ENCODE measurements at places on chromosomes 6 and 20.
A peak's percentile ranks its signal among the peaks of the same experiment; 100 is the strongest.

DNA sequence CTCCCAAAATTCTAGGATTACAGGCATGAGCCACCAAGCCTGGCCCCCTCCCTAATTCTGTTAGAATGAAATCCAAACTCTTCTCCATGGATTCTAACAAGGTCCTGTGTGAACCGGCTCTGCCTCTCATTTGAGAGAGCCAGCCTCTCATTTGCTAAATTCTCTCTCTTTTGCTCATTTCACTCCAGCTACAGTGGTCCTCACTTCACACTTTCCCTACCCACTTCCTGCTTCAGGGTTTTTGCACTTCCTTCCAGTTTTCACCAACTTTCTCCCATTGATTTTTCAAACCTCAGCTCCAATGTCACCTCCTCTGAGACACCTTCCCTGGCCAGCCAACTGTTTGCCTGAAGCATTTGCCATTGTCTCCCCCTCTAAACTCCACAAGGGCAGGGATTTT is 5.1 kb downstream of the COX4I2 start:
- no peak for DNase-seq

GRCh38 chr6:99424761-99425646 is at the start of gene PNISR:
Gene PNISR, minus strand, starts transcription at chr6:99425308. Its CDS starts 10,649 bp downstream, at chr6:99414659.
- peak; percentile 81 for DNase-seq

- DNase-seq, result no peak
Measured at GRCh38 chr6:127173156-127173940, 54.9 kb downstream of the RSPO3 start.

GRCh38 chr20:59738851-59739250 is 134.5 kb downstream of the PHACTR3 start:
- DNase-seq, result no peak

- no peak for DNase-seq
Measured at GRCh38 chr6:70112716-70113115, 190.2 kb downstream of the COL9A1 start.

- DNase-seq, result no peak
Measured at GRCh38 chr6:169905041-169905807, 153.8 kb downstream of the ERMARD start.

- DNase-seq, result no peak
Measured at GRCh38 chr20:17990278-17990972, 21.6 kb downstream of the MGME1 start.

GRCh38 chr6:90107771-90108282 is 188.8 kb downstream of the BACH2 start:
- DNase-seq, result no peak

- DNase-seq, result no peak
Measured at GRCh38 chr6:84450018-84450417, 222.6 kb upstream of the CEP162 start.

Data from activated CD4-positive, CD25-positive, alpha-beta regulatory T cell treated with anti-CD3 and anti-CD28 coated beads, Interleukin-2, amount 50 U/mL, for 16 hours (primary cell).